Hepatocyte (in vitro differentiated cells): ENCODE measurements at places on chromosomes 13 and 19. TPM values are rescaled to one million over a fixed set of nuclear protein-coding genes. Genes with fewer than 3 reads are reported as not detected.

The CD209 gene
- total RNA-seq, result not detected in 2 replicates

The LRRC63 gene
- 0.68 TPM in 1 of 2 replicates, not detected in the other for total RNA-seq

DNA sequence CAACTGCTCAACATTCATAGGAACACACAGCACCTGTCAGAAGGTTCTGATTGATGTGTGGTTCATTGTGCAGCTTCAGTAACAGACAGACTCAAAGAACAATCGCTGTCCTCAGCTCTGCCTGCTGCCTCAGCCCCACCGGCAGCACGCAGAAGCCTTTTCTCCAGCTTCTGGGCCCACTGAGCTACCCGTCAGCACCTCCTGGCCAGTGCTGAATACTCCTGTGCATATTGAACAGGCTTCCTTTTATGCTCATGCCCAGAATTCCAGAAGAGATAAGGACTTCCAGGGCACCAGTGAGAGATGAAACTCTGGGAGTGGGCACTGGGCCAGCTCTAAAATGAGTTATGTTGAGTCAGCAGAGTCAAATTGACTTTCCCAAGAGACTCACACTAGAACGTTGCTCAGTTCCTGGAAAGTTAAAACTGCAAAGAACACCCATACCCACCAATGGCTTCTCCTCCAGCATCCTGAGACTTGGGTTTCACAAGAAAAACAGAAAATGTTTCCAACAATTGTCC lies 119.3 kb downstream of the COL4A1 start:
- no peaks in the 10 kb centered on the region for H3K36me3 ChIP-seq
- peak overlapping the region; percentile 90 for H3K27ac ChIP-seq
- H3K27me3 ChIP-seq, result no peaks in the 10 kb centered on the region
- DNase-seq, result peak; percentile 70
- peaks cover 22% of the 10 kb centered on the region for H3K4me1 ChIP-seq
- H3K4me3 ChIP-seq, result no peak overlapping the region

DNA sequence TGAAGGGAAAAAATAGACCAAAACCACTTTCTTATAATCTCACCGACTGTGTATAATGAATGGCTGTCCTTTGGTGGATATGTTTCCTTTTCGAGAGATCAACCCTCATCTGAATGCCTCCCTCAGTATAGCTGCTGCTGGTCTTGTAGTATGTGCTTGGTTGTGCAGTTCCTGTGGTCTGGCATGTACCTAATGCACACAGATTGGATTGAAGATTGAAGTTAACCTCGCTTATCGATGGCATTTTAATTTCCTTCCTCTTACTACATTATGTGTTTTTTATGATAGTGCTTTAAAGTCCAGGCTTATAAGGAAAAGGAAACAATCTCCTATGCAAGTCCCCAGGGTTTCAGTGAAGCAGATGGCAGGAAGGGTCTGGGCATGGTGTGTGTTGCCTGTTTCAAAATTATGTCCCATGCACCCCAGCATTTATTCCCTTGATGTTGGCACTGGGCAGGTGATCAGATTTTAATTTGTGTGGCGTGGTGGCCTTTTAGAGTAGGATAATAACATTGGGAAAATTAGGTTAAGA lies 334.1 kb downstream of the SHISA2 start:
- no peaks in the 10 kb centered on the region for H3K4me1 ChIP-seq
- peaks cover 18% of the 10 kb centered on the region for H3K27me3 ChIP-seq
- no peak overlapping the region for H3K27ac ChIP-seq
- no peak overlapping the region for H3K4me3 ChIP-seq
- no peak for DNase-seq
- no peaks in the 10 kb centered on the region for H3K36me3 ChIP-seq

DNA sequence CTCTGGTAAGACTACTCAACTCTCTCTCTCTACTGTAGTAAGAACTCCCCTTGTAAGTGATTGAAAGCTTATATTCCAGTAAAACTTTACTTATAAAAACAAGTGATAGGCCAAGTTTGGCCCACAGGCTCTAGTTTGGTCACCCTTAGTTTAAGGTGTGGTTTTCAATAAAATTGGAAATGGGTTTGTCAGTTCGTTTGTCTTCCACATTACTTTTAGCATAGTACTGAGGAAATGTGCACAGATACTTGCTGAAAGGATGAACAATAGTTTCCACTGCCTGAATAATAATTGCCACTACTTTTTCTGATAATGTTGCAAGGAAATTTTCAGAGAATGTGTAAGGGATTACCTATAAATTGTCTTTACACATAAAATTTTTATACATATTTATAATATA lies 54.5 kb downstream of the LMO7 start:
- H3K27me3 ChIP-seq, result no peaks in the 10 kb centered on the region
- no peak overlapping the region for H3K4me3 ChIP-seq
- no peaks in the 10 kb centered on the region for H3K4me1 ChIP-seq
- H3K36me3 ChIP-seq, result no peaks in the 10 kb centered on the region
- H3K27ac ChIP-seq, result no peak overlapping the region

DNA sequence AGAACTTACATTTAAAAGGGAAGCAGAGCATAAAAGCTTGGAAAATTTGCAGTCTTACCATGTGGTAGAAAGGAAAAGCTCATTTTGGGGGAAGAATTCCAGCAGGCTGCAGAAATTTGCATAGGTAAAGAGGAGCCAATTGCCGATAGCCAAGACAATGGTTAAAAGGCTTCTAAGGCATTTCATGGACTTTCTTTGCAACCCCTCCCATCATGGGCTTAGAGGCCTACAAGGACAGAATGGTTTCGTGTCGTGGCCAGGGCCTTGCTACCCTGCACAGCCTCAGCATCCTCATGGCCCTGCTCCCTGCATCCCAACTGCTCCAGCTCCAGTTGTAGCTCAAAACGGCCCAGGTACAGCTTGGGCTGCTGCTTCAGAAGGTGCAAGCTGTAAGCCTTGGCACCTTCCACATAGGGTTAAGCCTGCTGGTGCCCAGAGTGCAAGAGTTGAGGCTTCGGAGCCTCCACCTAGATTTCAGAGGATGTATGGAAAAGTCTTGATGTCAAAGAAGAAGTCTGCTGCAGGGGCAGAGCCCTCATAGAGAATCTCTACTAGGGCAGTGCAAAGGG lies 420.3 kb downstream of the PCDH17 start:
- H3K4me1 ChIP-seq, result no peaks in the 10 kb centered on the region
- no peaks in the 10 kb centered on the region for H3K36me3 ChIP-seq
- H3K27me3 ChIP-seq, result no peaks in the 10 kb centered on the region
- no peak overlapping the region for H3K4me3 ChIP-seq
- H3K27ac ChIP-seq, result peak overlapping the region; percentile 65

The B9D2 gene
- total RNA-seq, result 5.3 and 6.0 TPM in 2 replicates

DNA sequence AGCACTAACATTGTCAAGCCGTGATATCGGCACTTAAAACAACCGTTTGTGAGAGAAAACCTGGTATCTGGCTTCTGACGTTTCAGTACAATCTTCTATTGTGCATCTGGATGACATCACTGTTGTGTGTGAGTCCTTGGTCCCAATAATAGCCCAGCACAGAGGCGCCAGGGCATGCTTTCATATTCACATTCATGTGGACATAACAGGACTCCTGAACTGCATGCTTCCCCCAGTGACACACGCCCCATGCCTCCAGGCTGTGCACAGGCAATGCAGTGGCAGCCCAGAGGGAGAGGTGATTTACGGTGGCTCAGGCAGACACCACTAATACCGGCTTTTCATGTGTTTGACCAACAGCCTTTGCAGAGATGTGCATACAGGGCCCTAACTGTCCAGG lies 58.1 kb downstream of the MRPL57 start:
- no peaks in the 10 kb centered on the region for H3K4me1 ChIP-seq
- H3K36me3 ChIP-seq, result no peaks in the 10 kb centered on the region
- H3K27ac ChIP-seq, result no peak overlapping the region
- H3K27me3 ChIP-seq, result no peaks in the 10 kb centered on the region
- H3K4me3 ChIP-seq, result no peak overlapping the region
- peak; percentile 18 for DNase-seq

GRCh38 chr13:112947796-112948195 lies 21.2 kb upstream of the MCF2L start:
- H3K27me3 ChIP-seq, result no peaks in the 10 kb centered on the region
- H3K27ac ChIP-seq, result no peak overlapping the region
- no peak for DNase-seq
- H3K36me3 ChIP-seq, result no peaks in the 10 kb centered on the region
- peaks cover 10% of the 10 kb centered on the region for H3K4me1 ChIP-seq
- H3K4me3 ChIP-seq, result no peak overlapping the region

DNA sequence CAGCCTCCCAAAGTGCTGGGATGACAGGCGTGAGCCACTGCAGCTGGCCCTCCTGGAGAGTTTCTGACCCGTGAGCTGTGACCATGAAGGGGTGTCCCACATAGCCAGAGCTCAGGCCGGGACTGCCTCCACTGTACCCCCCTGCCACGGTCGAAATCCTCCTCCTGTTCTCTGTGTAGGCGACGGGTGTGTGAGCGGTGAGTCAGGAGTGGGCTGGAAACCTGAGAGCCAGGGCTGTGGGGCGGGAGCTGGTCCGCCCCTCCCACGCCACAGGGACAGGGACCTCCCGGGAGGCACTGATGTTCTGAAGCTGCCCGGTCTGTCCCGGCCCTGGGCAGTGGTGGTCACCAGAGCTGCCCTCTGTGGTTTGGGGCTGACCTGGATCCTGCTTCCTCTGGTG lies 3.9 kb downstream of the WDR18 start:
- no peak for DNase-seq
- H3K27me3 ChIP-seq, result no peaks in the 10 kb centered on the region
- no peak overlapping the region for H3K4me3 ChIP-seq
- H3K36me3 ChIP-seq, result no peaks in the 10 kb centered on the region

DNA sequence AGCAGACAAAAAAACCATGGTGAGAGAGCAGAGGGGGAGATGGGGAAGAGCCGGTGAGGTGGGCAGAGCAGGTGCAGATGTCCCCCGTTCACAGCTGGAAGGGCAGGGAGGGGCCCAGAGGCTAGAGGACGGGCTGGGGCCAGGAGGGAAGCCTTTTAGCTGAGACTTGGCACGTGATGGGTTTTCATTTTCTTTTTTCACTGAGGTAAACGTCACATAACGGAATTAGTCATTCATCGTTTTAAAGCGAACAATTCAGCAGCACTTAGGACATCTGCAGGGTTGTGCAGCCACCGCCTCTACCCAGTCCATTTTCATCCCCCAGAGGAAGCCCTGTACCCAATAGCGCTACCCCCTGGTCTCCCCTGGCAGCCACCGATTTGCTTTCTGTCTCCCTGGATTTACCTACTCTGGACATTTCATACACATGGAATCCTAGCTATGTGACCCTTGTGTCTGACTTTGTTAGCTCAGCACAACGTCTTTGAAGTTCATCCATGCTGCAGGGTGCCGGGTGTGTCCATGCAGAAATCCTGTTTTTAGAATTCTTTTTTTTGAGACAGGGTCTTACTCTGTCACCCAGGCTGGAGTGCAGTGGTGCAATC lies 16.0 kb upstream of the EMC10 start:
- no peaks in the 10 kb centered on the region for H3K27me3 ChIP-seq
- H3K4me1 ChIP-seq, result no peaks in the 10 kb centered on the region
- H3K36me3 ChIP-seq, result no peaks in the 10 kb centered on the region
- DNase-seq, result no peak
- H3K27ac ChIP-seq, result no peak overlapping the region

The PGLYRP1 gene
- not detected in 2 replicates for total RNA-seq
